EH (cell line): ENCODE measurements at places on chromosomes 16 and 17.
A peak's percentile ranks its signal among the peaks of the same experiment; 100 is the strongest.

DNA sequence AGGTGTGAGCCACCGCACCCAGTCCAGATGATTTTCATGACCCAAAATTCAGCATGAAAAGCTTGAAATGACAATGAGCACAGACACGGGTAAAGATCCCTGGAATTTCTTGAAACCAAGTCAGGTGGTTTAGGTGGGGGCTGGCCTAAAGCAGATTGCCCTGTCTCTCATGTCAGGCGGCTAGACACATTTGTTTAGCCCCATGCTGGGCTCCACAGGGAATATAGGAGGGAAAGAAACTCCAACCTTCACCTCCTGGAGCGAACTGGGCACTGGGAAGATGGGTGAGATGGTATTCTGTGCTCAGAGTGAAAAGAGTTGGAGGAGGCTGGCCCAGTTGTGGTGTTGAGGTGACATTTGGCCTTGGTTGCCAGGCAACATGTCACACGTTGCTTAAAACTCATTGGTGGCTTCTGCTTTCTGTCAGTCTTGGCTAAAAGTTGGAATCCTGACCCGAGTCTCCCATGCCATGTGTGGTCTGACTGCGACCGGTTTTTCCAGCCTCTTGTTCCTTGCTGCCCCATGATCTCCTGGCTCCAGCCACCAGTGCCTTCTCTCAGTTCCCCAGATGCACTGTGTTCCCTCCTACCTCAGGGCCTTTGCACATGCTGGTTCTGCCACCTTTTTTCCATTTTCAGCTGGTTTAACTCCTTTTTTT, 113.7 kb downstream of the ABCC6 start:
- no peak for DNase-seq

DNA sequence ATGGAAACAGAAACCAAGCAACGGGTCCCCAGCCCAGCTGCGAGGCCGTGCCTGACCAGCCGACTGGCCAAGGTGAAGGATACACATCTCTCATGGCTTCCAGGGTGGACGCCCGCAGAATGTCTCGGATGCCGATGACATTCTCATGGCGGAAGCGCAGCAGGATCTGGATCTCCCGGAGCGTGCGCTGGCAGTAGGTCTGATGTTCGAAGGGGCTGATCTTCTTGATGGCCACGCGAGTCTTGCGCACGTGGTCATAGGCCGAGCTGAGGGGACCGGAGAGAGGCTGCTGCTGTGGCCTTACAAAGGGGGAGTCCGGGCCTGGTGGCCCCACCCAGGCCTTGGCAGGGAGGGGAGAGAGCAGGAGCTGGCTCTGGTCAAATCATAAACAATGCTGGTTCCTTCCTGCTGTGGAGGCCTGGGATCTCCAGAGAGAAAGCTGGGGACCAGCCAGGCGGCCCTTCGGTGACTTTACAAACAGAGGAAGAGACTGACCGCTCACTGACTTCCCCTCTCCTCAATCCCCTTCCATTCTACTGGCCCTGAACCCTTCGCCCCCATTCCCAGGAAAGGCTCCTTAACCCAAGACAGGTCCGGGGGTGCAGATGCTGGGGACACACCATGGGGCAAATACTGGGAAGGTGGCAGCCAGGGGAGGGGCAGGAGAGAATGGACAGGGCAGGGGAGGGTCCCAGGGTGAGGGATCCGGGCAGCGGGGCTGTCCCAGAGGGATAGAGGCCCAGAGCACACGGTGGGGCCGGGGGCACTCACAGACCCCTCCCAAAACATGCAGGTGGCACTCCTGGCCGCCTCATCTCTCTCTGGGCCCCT, 1.1 kb downstream of the MAPK3 start:
- DNase-seq, result peak; percentile 37

GRCh38 chr16:52099382-52099781, 447.6 kb downstream of the TOX3 start:
- no peak for DNase-seq

DNA sequence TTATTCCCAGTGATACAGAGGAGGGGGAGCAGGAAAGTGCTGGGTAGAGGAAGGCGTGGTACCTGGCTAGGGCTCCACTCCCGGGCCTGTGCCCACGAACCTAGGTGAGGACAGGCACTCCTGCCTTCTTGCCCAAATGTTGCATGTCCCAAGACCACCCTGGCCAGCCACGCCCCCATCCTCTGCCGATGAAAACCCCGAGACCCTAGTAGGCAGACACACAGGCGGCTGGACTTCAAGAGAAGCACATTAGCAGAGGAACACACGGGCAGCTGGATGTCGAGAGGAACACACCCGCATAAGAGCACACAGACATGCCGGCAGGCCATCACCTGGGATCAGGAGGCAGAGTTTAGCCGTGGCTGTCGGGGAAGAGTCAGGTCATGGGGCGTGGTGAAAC, 1386.5 kb upstream of the GOT2 start:
- DNase-seq, result no peak

DNA sequence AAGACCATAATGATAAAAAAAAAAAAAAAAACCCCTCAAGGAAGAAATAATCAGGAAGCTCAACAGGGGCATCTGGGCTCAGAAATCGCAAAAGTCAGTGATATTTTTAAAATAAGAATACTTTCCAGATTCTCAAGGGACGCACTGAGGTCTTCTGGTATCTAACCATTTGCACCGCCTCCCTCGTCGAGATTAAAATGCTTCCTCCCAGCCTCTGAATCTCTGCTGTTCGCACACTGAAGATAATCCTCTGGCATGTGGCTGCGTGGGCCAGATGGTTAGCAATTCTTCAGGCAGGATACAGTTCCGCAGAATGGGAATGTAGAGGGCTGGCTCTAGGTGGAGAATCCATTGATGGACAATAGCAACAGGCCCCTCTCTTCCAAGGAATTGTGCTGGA, 211.7 kb upstream of the CDH5 start:
- no peak for DNase-seq

- DNase-seq, result peak; percentile 49
Observed at GRCh38 chr16:73183611-73184092, 135.7 kb upstream of the ZFHX3 start.

DNA sequence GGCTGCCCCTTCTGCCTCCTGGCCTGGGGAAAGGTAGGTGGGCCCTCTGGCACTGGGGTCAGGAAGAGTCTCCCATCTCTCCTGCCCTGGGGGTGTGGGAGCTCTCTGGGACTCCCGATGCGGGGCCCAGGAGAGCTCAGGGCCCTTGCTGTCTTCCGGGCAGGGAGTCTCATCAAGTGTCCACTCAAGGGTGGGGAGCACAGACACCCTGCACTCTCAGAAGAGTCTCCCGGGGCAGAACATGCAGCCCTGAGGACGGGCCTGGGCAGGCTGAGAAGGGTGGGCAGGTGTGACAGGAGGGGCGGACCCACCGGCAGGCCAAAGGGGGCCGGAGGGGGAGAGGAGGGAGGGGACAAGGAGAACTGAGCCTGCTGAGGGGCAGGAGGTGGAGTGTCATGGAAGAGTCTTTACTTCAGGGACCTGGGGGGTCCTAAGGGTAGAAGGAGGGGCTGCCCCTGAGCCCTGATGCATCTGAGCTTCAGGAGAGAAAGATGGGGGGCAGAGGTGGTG, 8.4 kb upstream of the PKMYT1 start:
- DNase-seq, result no peak
